Tibial nerve (tissue), 4 donors: ENCODE measurements at places on chromosomes 6 and 20.

DNA sequence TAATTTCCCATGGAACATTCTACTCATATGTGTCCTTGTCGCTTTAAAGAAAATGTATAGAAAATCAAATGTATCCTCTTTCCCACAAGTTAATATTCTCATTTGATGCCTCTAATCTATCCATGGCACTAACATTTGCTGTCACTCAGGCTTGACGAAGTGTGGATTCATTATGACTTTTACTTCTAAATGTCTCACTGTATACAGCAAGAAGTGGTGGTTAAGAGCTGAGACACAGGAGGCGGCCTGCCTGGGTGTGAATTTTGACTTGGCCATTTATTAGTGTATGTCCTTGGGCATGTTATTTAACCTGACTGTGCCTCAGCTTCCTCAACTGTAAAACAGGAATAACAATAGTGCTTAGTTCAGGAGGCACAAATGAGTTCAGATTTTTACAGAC is 70.0 kb downstream of the TRMT6 start:
- no peak overlapping the region for H3K4me3 ChIP-seq
- no peaks in the 10 kb centered on the region for H3K36me3 ChIP-seq
- no peak for DNase-seq
- no peak overlapping the region for H3K27ac ChIP-seq
- H3K27me3 ChIP-seq = no peaks in the 10 kb centered on the region
- H3K4me1 ChIP-seq = no peaks in the 10 kb centered on the region

DNA sequence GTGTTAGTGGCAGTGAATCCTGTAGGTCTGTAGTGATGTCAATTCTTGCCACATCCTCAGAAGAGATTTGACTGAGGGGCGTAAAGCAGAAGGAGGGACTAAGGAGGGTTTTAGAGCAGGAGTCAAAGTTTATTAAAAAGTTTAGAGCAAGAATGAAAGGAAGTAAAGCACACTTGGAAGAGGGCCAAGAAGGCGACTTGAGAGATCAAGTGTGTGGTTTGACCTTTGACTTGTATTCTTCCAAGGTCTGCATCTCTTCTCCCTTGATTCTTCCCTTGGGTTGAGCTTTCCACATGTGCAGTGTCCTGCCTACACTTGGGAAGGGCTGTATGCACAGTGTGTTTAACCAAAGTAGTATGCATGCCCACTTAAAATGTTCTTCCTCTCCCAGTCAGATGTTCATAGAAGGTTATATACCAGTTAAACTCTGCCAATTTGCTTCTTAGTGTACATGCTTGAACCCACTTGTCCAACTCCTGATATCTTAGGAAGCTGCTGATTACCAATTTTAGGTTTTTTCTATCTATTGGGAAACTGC is 627.6 kb downstream of the MMUT start:
- no peaks in the 10 kb centered on the region for H3K4me1 ChIP-seq
- no peak overlapping the region for H3K27ac ChIP-seq
- H3K36me3 ChIP-seq = no peaks in the 10 kb centered on the region
- H3K27me3 ChIP-seq = no peaks in the 10 kb centered on the region
- no peak for DNase-seq
- no peak overlapping the region for H3K4me3 ChIP-seq

- no peak for DNase-seq
- H3K36me3 ChIP-seq = no peaks in the 10 kb centered on the region
- no peak overlapping the region for H3K27ac ChIP-seq
- no peak overlapping the region for H3K4me3 ChIP-seq
- H3K27me3 ChIP-seq = no peaks in the 10 kb centered on the region
Observed at GRCh38 chr6:27770724-27771123, 141.5 kb downstream of the OR2B2 start.

DNA sequence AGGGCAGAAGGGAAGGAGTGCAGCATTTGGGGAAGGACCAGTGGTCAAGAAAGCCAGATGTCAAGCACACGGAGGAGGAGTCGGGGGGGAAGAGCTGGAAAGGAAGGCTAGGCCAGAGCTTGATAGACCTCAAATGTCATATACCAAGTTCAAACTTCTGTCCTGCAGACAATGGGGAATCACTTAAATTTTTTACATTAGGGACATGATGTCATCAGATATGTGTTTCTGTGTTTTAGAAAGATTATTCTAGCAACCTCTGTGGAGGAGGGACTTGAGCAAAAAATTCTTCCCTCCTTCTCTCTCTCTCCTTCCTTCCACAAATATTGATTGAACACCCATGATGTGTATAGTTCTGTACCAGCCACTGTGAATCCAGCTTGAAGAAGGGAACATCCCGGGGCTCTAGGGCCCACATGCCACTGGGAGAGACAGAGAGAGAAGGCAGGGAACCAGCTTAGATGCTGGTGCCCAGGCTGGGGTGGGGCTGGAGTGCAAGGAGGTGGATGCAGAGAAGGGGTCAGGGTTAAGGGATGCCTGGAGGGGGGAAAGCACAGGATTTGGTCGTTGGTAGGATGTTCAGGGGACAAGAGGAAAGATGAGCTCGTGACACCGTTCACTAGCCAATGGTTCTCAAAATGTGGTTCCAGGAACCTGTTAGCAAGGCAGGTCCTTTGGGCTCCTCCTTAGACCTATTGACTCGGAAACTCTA is 19.8 kb upstream of the AAR2 start:
- H3K4me1 ChIP-seq = no peaks in the 10 kb centered on the region
- no peak for DNase-seq
- no peaks in the 10 kb centered on the region for H3K36me3 ChIP-seq
- H3K27me3 ChIP-seq = no peaks in the 10 kb centered on the region
- H3K4me3 ChIP-seq = no peak overlapping the region

DNA sequence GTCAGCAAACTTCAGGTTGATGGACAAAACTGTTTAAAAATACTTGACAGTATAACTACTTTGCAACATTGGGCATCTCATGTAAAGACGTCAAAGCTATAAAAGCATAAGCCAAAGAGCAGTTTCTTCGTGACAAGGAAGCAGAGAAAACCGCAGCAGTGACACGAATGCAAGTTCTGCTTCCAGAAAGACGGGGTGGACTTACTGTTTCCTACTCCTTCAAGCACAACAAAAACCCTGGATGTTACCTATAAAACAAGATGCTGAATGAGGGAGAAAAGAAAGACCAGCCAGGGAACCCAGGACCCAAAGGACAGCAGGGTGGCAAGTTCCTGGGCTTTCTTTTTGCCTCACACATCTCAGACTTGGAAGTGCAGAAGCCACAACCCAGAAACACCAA is 98.0 kb downstream of the DLL1 start:
- no peak for DNase-seq
- no peak overlapping the region for H3K27ac ChIP-seq
- no peak overlapping the region for H3K4me3 ChIP-seq
- H3K36me3 ChIP-seq = no peaks in the 10 kb centered on the region

- no peak overlapping the region for H3K27ac ChIP-seq
- no peaks in the 10 kb centered on the region for H3K27me3 ChIP-seq
- DNase-seq = no peak
- H3K4me1 ChIP-seq = no peaks in the 10 kb centered on the region
- H3K4me3 ChIP-seq = no peak overlapping the region
Observed at GRCh38 chr20:55667955-55668354, 337.4 kb downstream of the CBLN4 start.

GRCh38 chr20:22826306-22827230 is 208.5 kb upstream of the SSTR4 start:
- H3K27ac ChIP-seq = no peak overlapping the region
- H3K36me3 ChIP-seq = no peaks in the 10 kb centered on the region
- no peaks in the 10 kb centered on the region for H3K4me1 ChIP-seq
- H3K27me3 ChIP-seq = no peaks in the 10 kb centered on the region
- no peak for DNase-seq

DNA sequence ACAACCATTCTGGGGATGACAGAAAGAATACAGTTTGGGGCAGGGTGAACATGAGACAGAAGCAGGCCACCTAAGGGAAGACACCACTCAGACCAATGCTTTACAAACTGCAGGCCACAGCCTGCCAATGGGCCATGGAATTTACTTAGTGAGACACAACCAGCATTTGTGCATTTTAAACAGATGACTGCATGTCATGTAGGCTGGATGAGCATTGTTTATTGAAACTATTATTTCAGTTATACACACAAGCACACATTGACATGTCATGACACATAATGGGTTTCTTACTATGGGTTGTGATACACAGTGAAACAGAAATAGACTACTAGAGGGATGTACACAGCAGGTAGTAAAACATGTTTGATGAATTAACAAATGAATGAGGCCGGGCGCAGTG is 8.0 kb downstream of the PGM3 start:
- H3K27me3 ChIP-seq = no peaks in the 10 kb centered on the region
- H3K4me1 ChIP-seq = no peaks in the 10 kb centered on the region
